Fibroblast of skin of left biceps (primary cell): ENCODE measurements at places on chromosomes 3 and 15.

DNA sequence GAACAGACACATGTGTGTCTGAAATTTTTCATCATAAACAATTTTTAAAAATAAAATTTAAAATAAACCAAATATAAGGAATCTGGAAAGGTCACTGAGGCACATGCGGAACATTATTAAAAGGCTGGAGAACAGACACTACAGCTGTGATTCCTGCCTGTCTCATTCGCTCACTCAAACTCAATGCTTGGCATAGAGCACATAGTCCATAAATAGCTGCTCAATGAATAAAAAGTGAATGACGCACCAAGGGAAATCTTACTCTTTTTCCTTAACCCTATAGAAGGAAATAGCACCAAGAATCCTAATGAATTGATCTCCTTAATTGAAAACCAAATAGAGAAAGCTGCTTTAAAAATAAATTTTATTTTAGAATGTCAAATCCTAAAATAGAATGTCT lies 98.4 kb downstream of the FSIP1 start:
- no peak for DNase-seq

GRCh38 chr3:43080726-43081568 lies 24.9 kb downstream of the POMGNT2 start:
- no peak for DNase-seq

GRCh38 chr15:101348015-101348414 lies 53.0 kb upstream of the SNRPA1 start:
- no peak for DNase-seq

DNA sequence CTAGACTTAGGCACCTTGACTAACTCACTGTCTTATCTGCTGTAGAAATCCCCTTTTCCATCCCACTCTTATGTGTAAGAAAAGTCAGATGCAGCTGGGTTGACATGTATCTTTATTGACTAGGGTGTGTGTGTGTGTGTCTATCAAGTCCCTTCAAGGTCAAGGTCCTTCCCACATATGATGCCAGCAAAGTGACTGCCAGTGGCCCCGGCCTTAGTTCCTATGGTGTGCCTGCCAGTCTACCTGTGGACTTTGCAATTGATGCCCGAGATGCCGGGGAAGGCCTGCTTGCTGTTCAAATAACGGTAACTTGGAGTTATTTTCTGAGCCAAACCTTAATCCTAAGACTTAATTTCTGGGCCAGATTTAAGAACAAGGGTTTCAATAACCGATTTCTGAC lies 76.3 kb downstream of the DNASE1L3 start:
- DNase-seq, result no peak

DNA sequence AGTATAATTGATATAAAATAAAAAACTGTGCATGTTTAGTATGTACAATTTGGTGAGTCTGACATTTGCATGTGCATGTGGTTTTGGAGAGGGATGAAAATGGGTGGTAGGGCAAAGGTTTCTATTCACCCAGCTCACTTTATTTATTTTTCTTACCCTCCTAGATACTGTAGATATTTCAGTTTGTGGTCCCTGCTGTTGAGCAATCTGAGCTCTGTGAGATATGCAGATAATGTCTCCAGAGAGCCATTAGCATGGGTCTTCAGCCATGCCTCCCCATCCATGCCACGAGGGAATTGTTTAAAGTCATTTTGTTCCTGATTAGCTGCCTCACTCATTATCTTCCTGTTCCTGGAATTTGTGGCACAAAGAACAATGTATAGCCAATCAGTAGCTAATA lies 44.4 kb upstream of the B3GALNT1 start:
- DNase-seq, result no peak

DNA sequence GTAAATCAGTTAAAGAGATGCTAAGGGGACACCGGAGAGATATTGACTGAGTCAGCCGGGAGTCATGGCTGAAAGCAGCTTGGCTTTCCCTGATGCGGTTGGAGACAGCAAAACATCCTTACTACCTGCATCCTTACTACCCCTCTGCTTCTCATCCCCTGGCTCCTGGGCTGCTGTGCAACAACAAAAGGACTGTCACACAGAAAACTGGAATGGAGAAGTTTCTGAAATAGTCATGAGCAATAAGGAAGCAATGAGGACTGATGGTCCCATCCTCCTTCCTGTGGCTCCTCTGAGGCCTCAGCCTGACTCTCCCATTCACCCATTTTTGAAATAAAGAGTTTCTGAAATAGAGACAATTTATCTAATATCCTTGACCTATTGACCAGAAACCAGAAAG lies 1.1 kb downstream of the HCLS1 start:
- no peak for DNase-seq

GRCh38 chr3:52385157-52385556 lies 59.7 kb downstream of the SEMA3G start:
- DNase-seq, result no peak

GRCh38 chr3:196951371-196951770 lies 9.0 kb upstream of the NCBP2 start:
- no peak for DNase-seq

DNA sequence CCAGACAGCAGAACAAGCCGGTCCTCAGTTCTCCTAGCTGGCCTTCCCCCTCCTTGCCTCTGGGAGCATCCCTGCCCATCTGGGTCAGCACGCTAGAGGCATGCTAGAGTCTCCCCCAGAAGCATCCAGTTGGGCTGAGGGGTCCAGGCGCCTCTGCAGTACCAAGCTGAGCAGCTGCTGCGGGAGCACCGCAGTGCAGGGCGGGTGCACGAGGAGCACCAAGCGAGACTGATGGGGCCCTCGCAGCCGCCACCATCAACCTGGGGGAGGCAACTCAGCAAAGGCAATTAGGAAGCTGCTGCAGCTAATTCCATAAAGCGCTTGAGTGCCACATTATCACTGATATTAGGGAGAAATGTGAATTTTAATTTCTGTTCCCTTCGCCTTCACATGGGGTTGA lies 12.4 kb downstream of the CACNA2D3 start:
- DNase-seq, result no peak

DNA sequence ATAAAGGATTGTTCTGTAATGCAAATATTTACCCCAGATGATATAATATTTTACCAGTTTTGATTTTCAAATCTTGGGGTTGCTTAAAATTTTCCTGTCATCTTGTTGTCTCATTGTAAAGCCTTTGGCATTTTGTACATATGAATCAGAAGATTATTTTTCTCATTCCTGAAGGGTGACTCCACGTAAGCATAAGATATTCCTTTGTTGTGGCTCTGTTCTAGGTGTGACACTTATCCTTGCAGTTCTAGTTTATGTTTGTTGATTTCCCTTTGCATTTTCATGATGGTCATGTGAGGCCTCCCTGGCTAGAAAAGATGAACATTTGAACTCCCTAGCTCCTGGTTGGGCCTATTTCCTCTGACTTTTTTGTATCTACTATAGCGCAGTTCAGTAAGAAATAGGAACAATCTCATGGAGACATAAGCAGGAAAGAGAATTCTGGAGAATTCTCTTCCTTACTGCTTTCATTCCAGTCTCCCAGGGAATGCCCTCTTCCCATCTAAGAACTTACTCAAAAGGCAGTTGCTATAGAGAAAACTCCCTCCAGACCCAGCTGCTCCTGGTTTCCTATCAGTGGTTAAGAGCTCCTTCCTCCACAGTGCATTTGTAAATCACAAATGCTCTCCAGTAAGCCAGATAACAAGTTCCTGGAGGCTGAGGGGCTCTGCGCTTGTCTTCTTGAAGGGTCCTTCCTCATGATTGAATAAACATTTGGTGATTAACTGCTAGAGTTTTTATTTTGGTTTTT lies 124.7 kb downstream of the WNT5A start:
- DNase-seq, result no peak

DNA sequence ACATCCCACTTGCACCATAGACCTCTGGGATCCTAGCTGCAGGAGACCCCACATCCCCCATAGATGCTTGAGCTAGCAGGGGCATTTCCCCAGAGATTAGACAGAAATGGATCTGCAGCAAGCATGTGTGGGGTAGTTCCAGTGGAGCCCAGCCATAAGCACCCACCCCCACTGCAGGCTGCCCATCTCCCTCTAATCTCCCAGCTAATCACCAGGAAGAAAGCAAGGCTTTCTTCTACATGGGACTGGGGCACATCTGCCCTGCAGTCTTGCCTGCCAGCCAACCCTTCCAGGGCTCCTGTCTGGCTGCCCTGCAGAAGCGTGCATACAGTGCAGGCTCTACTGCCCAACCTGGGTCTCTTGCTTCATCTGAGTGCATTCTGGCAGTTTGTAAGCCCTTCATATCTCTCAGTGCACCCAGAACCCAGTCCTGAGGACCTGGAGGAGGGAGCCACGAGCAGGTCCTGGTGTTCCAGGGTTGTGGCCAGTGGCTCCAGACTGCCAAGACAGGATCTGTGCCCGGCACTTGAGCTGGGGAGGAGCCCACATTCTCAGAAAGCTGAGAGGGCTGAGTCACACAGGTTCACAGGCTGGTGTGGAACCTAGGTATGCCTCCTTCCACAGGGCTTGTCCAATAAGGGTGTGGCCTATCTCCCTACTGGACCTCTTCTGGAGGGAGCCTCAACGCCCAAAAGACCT lies 49.9 kb upstream of the IGSF11 start:
- DNase-seq, result no peak

DNA sequence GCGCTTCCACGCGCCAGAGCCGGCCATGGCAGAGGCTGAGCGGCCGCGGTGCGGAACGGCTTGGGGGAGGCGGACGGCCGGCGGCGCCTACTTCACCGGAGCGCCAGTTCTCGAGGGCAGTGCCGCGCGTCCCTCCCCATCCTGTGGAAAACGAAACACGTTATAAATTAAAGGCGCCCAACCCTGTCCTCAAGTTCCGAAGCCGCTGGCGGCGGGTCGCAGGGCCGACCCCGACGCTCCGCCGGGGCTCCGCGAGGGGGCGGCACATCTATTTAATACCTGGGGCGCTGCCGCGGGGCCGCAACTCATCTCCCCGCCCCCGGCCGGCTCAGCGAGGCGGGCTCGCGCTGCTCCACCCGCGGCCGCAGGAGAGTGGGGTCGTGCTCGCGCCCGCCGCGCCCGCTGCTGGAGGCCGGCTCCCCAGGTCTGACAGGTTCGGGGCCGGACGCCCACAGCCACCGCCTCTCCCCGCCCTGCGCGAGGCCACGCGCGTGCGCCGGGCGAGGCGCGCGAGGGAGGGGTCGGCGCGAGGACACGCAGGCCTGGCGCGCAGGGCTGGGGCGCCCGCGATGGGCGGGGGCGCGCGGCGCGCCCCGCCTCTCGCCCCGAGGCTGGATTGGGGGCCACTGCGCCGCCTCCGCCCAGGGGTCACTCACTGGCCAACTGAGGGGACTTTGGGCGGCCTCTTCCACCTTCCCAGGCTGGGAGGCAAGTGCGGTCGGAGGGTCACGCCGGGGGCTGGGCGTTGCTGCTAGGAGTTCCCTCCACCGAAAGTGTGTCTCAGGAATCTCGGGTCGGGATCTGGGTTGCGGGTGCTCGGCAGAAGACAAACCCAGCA lies at the start of gene SLC30A4:
SLC30A4 (minus strand) TSS at position 428 of the 838 bp plus-strand sequence; CDS start at position 27, 401 bp downstream.
- no peak for DNase-seq

DNA sequence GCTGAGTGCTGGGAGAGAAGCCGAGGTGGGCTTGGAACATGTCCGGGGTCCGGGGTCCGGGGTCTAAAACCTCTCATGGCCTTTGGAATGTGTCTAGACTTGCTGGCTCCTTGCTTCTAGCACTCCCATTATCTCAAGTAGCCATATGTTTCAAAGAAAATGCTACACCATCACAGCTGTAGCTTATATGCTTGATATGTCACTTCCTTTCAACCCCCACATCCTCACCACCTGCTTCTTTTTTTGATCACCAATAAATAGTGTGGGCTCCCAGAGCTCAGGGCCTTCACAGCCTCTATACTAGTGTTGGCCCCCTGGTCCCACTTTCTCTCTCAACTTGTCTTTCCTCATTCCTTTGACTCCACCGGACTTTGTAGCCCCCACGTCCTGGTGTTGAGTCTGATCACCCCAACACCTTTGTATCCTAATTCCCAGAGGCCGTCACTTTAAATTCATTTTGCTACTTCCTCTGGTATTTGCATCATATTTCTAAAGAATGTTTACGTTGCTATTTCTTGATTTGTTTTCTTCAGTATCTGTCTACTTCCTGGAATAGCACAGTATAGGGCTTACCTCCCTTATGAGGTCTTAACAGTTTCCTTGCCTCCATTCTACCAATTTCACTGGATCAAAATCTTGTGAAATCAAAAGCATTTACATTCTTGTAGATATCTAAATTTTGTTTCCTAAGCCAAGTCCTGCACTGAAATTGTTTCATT lies 71.9 kb upstream of the CHRNB4 start:
- DNase-seq, result no peak

DNA sequence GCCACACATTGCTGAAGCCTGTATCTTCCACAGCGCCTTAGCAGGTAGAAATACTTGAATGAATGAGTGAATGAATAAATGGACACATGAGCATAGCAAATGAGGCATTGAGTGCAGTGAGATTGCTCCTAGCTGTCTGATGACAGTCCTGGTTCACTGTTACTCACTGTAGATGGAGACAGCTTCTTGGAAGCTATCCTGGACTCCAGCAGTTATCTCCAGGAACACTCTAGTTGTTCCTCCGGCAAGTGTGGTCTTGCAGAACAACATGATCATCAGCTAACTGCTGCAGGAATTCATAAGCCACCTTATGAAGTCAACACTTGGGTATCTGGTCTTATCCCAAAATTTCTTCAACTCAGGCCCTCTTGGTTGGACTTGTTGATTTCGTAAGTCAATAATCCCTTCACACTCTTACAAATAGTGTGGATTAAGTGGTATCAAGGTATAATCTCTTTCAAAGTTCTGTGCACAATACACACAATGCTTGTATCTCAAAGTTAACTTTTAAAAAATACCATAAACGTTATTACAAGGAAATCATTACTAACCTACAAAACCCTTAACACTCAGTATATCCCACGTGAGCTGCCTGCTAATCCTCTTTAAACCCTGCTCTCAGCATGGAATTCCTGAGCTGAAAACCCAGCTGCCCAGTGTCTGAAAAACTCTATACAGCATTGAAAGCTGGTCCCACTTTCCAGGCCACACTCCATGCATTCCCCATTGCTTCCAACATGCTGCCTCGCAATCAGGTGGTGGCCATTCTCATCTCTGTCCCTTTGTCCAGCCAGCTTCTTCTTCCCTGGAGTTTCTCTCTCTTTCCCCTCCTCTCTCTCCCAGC lies 14.4 kb upstream of the ZBTB38 start:
- no peak for DNase-seq

DNA sequence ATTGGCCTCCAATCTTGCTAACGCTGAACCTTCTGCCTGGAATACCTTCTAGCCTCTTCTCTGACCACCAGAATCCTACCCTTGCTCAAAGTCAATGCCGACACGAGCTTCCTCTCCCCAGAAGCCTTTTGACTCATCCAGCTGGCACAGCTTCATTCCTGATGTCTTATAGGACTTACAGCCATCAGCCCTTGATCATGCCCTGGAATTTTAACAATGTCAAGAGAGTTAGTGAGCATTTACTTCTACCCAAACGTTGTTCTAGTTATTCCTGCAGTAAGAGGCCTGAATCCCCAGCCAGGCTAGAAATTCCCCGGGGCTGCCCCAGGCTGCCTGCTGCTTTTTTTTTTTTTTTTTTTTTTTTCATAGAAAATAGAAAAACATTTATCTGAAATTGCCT lies 3.9 kb downstream of the CYP1A2 start:
- DNase-seq, result no peak

- no peak for DNase-seq
Observed at GRCh38 chr3:175255698-175256097, 396.6 kb downstream of the NAALADL2 start.

DNA sequence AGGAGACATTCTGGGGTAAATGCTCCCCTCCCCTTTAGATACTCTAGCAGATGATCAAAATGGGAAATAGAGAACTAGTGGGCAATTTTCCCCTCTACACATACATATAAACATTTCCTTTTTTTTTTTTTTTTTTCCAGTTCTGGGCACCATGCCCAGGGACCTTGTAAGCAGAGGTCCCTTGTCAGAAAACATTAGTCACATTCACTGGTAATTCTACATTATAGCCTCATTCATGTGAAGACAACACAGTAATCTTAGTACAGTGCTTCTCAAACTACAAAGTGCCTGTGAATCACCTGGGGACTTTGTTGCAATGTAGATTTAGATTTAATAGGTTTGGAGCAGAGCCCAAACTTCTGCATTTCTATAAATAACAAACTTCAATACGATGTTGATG lies 60.1 kb upstream of the ACTC1 start:
- DNase-seq, result peak; percentile 15
